ENCODE measurements at places on chromosomes 7 and 10.

GRCh38 chr7:136009488-136010079 lies 32.4 kb upstream of the MTPN start:
- no peak for DNase-seq

DNA sequence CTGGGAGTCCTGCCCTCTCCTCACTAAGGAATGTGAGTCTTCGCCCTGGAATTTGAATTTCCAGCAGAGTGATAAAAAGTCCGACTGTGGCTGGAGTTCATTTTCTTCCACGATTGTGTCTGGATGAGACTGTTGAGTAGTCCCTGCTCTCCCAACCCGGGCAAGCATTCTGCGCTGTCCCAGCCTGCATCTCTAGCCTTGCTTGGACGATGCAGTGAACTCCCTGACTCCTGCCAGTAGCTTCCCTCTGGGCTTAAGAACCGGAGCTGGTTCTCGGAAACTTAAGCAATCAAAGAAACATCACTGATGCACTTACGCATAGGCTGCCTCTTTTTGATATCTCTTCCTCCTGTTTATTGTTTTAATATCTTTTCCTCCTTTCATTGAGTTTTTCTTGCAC lies 116.0 kb upstream of the FZD8 start:
- DNase-seq, result no peak

DNA sequence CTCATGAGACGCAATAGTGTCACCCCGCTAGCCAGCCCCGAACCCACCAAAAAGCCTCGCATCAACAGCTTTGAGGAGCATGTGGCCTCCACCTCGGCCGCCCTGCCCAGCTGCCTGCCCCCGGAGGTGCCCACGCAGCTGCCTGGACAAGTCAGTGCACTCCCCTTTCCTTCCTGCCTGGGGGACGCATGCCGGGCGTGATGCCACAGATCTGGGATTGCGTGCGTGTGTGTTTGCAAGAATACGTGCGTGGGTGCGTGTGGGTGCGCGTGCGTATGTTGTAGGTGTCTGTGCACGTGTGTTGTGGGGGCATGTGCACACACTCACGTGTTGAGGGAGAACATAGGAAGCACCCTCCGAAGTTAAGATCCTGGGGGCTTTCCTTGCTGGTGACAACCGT lies 23.5 kb downstream of the PFKFB3 start:
- no peak for DNase-seq

DNA sequence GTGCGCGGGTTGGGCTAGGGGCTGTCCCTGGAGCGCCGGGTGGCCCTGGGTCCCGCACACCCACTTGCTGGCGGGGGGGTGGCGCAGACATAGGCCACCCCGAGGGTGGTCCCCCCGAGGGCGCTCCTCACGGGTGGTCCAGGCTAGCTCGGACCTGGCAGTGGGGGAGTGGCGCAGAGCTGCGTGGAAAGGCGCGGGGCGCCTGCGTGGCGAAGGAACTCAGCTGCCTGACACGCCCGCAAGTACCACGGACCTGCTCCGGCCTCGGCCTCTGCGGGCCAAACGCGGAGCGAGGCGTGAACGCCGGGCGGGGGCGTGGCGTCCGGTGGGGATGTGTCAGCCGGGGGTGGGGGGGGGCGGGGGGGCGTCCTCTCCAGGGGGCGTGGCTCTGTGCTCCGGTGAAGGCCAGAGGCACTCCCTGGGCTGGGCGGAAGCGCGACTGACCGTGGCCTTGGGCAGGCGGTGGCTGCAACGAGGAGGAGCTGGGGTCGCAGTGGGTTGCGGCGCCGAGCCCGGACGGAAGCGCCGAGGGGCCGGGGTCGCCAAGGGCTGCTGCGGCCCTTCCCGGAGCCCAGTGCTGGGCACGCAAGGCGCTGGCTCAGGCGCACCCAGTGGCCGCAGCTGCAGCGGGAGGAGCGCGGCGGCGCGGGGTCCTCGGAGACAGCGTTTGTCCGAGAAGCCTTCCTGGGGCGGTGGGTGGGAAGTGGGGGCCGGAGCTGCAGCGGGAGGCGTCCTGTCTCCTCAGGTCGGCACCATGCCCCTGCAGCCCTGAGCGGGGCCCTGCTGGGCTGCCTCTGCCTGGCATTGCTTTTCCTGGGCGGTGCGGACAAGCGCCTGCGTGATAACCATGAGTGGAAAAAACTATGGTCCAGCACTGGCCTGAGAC lies 58.9 kb upstream of the NUPR2 start:
- peak; percentile 22 for DNase-seq

GRCh38 chr7:133545618-133546017 lies 292.7 kb downstream of the EXOC4 start:
- no peak for DNase-seq

DNA sequence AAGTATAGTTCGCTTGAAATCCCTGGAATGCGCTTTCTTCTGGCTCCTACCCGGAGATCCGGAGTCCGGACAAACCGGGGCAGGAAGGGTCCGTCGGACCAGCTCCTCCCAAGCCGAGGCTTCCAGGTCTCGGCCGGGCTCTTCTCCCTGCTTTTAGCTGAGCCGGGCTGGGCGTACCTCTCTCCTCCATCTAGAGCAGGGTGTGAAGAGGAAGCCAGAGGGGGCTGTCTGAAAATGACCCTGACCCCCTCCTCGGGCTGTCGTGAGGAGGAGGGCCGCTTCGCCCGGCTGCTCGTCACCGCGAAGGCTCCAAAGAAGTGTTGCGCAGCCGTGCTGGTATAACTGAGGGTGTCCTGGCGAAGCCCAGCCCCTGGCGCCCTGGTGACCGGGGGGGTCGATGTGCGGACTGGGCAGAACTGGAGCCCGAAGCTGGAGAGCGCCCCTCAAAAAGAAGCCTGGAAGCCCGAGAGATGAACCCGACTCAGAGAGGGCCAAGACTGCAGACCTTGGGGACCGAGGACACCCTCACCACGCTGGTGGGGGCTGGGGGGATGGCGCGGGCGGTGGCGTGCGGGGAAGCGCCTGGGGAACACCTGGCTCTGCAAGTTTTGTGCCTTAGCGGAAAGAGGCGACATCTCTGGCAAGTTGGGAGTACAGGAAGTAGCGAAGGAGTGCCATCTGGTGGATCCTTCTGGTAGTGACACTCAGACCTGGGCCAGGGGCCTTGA lies 5.7 kb downstream of the KAZALD1 start:
- peak; percentile 72 for DNase-seq

- DNase-seq, result no peak
Measured at GRCh38 chr7:124532166-124532565, 233.4 kb downstream of the GPR37 start.

DNA sequence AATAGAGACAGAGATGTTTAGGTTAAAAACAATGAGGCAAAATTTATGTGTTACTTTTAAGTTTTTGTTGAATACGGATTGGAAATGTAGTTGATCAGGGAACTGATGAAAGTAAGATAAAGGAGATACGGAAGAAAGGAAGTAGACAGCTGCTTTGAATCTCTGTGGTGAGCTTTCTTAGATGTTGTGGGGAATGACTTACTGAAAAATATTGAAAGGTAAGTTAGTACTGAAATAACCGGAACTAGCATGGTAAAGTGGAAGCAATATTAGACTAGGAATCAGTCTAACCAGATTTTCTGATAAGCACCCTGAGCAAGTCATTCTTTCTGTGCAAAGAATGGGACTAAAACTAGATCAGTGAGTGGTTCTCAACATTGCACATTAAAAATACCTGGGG lies 34.8 kb downstream of the LUC7L2 start:
- DNase-seq, result no peak

- DNase-seq, result no peak
Measured at GRCh38 chr7:42432644-42433043, 195.6 kb upstream of the GLI3 start.

- no peak for DNase-seq
Measured at GRCh38 chr10:60123668-60124067, 217.3 kb upstream of the CCDC6 start.

DNA sequence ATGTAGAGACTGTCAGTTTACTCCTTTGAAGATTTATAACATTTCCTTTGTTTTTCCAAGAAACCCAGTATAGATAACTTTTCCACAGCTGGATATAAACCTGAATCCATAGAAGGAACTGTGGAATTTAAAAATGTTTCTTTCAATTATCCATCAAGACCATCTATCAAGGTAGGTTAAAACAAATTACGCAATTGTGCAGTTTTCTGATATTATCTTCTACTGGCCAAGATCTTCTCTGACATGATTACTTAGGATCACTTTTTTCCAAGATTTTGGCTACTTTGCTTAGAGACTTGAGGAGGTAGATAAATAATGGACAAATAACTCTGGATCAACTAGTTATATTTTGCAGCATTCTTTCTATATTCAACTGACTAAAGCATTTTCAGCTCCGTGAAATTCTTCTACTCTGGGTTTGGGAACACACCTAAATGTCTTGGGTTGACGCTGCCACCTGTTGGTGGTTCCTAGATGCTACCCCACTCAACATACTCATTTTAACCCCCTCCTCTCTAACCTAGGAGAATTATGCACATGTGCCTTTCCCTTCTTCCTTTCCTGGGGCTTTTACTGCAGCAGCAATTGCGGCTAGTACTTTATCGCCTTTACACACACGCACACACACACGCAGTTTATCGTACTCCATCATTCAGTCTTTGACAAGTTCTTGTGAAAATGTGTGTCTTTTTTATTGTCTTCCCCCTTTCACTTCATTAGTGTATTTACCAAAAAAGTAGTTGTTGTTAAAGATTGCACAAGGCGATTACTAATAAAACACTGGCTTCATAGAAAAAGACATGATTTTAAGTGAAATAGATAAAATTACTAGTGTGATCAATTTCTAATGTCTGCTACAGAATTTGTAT lies 32.7 kb downstream of the ABCB5 start:
- peak; percentile 27 for DNase-seq

DNA sequence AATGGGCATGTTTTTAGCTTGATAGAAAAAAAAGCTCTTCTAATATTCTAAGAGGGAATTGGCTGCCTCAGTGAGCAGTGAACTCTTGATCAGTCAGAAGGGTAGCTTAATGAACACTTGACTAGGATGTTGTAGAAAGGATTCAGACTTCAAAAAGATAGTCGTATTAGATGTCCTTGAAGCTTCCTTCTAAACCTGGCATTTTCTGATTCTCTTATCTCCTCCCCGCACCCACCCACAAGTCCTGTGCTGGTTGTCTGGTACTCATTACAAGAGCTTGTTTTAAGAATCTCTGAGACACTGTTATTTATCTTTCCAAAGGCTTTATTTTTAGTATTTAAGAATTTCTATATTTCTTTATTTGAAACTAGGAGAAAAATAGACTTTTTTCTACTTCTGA lies 7.4 kb upstream of the SMIM30 start:
- no peak for DNase-seq

- no peak for DNase-seq
Measured at GRCh38 chr7:157978766-157979165, 608.9 kb downstream of the PTPRN2 start.

GRCh38 chr10:96133135-96133534 lies 3.0 kb downstream of the ZNF518A start:
- no peak for DNase-seq

- DNase-seq, result no peak
Measured at GRCh38 chr10:31952066-31952465, 23.4 kb upstream of the ARHGAP12 start.

DNA sequence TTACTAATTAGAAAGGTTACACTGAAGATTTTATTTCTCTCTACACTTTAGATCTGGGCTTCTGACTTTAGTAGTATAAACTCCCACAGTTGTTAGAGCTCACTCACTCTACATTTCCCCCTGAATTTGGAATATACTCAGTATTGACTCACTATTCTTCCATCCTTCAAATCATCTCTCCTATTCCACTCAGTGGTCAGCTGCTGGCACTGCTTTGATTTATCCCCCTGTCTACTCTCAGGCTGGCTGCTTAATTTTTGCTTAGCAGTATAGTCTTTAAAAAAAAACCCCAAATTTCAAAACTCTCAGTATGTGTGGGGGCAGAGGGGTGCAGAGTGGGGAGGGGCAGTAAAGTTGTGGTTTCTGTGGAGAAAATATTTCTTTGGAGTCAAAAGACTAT lies 68.9 kb downstream of the CDK6 start:
- no peak for DNase-seq

- DNase-seq, result no peak
Measured at GRCh38 chr7:129391546-129392171, 42.6 kb upstream of the STRIP2 start.

- DNase-seq, result no peak
Measured at GRCh38 chr7:111784296-111784695, 222.0 kb upstream of the IMMP2L start.

DNA sequence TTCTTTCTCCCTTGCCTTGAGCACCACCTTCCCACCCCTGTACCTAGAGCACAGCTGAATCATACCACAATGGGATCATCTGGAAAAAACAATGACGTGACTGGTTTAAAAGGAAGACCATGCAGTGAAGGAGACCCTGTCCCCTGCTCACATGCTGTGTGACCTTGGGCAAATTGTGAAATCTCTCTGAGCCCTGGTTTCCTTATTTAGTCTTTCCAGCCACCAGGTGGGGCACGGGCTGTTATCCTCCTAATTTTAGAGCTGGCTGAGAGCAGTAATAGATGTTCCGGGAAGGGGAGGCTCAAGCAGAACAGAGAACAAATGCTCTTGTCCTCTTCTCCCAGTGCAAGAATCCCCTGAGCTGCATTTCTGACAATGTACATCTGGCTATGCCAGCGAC lies 198.3 kb downstream of the RPS24 start:
- DNase-seq, result no peak

GRCh38 chr7:105826143-105826542 lies 50.3 kb downstream of the ATXN7L1 start:
- no peak for DNase-seq

- no peak for DNase-seq
Measured at GRCh38 chr10:98538472-98538871, 91.7 kb upstream of the HPS1 start.

GRCh38 chr7:22581099-22581498 lies 81.1 kb upstream of the STEAP1B start:
- no peak for DNase-seq

DNA sequence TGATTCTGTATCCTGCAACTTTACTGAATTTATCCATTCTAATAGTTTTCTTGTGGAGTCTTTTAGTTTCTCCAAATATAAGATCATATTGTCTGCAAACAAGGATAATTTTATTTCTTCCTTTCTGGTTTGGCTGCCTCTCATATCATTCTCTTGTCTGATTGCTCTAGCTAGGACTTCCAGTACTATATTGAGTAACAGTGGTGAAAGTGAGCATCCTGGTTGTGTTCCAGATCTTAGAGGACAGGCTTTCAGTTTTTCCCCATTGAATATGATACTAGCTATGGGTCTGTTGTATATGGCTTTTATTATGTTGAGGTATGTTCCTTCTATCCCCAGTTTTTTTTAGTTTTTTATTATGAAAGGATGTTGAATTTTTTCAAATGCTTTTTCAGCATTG lies 28.2 kb downstream of the KLHL7 start:
- no peak for DNase-seq

- no peak for DNase-seq
Measured at GRCh38 chr7:30252885-30253795, 31.3 kb upstream of the ZNRF2 start.

- no peak for DNase-seq
Measured at GRCh38 chr10:44713307-44713706, 197.8 kb upstream of the TMEM72 start.

GRCh38 chr7:158971214-158971613 lies 114.9 kb downstream of the DYNC2I1 start:
- DNase-seq, result no peak

DNA sequence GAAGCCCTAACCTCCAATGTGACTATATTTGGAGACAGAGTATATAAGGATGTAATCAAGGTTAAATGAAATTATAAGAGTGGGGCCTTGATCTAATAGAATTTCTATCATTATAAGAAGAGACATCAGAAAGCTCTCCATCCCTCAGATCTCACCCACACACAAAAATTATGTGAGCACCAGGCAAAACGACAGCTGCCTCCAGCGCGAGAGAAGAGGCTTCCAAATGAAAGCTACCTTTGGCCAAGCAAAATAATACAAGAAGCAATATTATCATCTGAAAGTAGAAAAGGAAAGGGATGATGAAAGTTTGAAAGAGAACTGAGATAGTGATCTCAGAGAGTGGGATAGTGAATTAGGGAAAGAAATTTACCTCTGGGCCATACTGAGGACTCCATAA lies 1192.5 kb downstream of the NXPH1 start:
- no peak for DNase-seq
